ENCODE measurements at places on chromosomes 11 and 22. TPM values are rescaled to one million over a fixed set of nuclear protein-coding genes. Genes with fewer than 3 reads are reported as not detected.

CRYBB1 gene
- total RNA-seq = not detected

DNA sequence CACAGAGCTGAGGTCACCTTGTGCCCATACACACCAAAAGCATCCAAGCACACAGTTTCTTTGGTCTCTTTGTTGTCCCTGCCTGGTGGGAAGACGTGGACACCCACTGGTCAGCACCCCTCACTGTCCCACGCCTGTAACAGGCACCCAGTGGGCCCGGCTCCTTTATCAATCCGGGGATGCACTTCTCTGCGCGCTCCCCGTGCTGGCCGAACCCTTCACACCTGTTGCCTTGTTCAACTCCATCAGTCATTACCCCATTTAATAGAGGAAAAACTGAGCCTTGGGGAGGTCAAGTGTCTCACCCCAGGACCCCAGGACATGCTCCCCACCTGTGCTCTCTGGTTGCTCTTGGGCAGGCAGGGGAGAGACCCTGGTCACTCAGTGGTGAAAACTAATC, 49.7 kb upstream of the FGF3 start:
- no peaks in the 10 kb centered on the region for H3K36me3 ChIP-seq
- H3K4me3 ChIP-seq = no peak overlapping the region
- DNase-seq = no peak

DNA sequence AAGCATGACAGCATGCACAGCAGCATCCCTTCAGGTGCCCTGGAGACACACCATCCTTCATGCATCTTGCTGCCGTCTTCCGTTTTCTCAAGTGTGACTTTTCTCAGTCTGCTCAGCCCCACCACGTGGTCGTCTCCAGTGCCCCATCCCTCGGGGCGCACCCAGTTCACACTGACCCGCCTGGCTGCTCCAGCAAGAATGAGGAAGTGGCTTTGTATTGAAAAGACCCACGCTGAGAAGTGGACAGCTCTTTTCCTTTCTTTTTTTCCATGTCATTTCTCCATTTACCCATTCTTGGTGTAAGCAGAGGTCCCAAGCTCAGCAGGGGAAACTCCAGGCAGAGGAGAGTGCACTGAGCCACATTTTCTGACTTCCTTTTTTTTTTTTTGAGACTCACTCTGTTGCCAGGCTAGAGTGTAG, 14.5 kb downstream of the SERPINH1 start:
- H3K4me1 ChIP-seq = no peaks in the 10 kb centered on the region
- peak; percentile 31 for DNase-seq
- H3K36me3 ChIP-seq = peaks cover 7% of the 10 kb centered on the region
- H3K27ac ChIP-seq = no peak overlapping the region
- no peak overlapping the region for H3K4me3 ChIP-seq
- H3K27me3 ChIP-seq = no peaks in the 10 kb centered on the region

DNA sequence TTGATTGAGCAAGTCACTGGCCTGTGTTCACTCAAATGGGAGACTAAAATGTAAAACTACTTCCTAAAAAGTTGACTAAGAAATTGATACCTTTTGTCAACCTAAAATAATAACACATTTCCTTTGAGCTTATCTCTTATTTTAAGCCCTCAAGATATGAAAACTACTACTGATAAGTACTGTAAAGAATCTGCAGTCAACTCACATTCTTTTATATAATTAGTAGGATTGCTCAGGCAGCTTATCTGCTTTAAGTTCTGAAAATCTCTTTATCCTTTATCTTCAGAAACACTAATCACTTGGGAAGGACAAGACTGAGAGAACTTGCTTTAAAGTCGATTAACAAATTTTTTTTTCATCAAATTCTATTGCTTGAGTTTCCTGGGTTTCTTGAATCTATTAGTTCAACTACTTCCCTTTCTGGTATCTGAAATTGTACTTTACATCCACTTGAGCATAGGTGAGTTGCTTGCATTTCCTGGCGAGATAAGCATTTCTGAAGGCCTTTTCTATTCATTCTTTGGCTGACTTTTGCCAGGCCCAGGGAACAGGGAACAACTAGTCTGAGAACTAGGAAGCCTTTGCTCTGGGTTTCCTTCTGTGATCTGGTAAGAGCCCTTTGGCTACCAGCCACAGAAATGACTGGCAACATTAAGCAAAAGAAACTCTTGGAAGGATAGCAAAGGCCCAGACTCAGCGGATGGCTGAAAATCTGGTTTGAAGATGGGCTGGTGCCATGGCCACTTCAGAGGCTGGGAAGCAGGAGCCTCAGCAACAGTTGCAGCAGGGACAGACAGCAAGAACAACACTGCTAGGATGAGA, 19.3 kb upstream of the CSRP3 start:
- peaks cover 3% of the 10 kb centered on the region for H3K27me3 ChIP-seq
- H3K4me3 ChIP-seq = no peak overlapping the region
- no peak overlapping the region for H3K27ac ChIP-seq

GRCh38 chr22:26047516-26047915, 121.7 kb upstream of the SEZ6L start:
- H3K27me3 ChIP-seq = peaks cover 23% of the 10 kb centered on the region
- H3K27ac ChIP-seq = no peak overlapping the region
- DNase-seq = no peak
- H3K4me1 ChIP-seq = no peaks in the 10 kb centered on the region
- H3K4me3 ChIP-seq = no peak overlapping the region
- no peaks in the 10 kb centered on the region for H3K36me3 ChIP-seq

PGA5 gene
- not detected for total RNA-seq
